Forelimb muscle (tissue), 1 donor: ENCODE measurements at places on chromosomes 12 and 14. TPM values are rescaled to one million over a fixed set of nuclear protein-coding genes. Genes with fewer than 3 reads are reported as not detected.

COX8C gene
- 0.44 TPM for polyA plus RNA-seq

GPR135 gene
- 3.2 TPM for polyA plus RNA-seq

ENO2 gene
- polyA plus RNA-seq = 6.1 TPM

TMEM119 gene
- 30.2 TPM for polyA plus RNA-seq

DNA sequence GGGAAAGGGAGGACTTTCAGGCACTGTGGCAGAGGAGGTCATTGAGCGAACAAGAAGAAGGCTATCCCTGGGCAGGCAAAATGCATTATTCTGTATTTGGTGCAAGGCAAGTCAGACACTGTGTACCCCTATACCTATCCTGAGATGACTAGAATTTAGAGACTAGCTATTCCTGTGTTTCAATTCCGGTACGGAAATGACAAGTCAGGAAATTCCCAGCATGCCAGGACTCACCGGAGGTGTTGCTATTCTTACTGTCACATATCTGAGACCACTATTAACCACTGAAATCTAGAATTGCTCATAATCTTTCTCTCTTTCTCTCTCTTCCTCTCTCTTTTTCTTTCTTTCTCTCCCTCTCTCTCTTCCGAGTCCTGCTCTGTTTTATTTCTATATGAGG is 297.1 kb downstream of the PDZRN4 start:
- DNase-seq = no peak

DNA sequence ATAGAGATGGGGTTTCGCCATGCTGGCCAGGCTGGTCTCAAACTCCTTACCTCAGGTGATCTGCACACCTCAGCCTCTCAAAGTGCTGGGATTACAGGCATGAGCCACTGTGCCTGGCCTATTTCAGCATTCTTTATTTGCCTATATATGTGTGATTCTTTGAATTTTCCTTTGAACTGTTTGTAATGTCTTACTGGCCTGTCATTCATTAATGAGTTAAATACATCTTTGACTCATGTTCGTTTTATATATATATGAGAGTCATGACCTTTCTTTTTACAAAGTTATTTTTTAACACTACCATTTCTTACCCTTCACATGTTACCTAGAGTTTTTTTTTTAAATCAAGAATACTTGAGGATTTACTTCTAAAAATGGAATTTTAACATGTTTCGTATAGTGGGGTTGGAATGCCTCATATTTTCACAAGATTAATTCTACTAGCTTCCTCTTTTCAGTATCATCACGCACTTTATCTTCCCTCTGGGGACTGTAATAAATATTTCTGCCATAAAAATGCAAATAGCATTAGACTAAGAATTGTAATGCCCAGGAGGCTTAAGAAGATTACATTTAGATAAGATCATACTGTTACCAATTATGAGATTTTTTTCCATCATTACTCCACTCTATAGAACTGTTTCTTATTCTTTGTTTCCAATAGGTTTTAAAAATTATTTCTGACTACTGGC is 66.7 kb downstream of the NTN4 start:
- DNase-seq = no peak

DNA sequence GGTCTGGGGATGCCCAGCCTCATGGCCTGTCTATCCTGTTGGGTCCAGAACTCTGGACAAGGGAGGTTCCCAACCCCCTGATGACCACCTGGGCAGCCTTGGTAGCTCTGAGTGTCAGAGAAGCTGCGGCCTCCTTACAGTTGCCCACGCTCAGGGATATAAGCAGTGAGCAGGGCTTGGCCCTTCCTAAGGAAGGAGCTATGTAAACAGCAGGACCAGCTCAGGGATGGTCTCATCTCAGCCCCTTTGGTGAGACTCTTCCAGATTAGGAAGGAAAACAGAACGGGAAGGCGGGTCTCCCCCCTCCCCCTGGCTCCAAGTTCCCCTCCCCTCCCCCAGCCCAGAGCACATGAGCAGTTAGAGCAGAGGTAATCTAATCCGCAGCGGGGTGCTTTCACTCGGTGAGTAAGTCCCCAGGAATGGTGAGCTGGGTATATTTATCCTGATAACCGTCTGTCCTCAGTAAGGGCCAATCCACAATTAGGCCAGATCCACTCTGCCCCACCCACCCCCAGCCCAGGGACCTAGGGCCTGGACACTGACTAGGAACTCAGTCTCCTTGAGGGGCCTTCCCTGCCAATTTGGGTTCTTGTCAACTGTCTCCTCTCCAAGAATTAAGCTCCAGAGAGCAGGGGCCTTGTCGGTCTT is 29.5 kb upstream of the RPLP0 start:
- DNase-seq = no peak

- DNase-seq = no peak
These were observed 38.7 kb downstream of the WIF1 start for GRCh38 chr12:65082406-65082805.

DNA sequence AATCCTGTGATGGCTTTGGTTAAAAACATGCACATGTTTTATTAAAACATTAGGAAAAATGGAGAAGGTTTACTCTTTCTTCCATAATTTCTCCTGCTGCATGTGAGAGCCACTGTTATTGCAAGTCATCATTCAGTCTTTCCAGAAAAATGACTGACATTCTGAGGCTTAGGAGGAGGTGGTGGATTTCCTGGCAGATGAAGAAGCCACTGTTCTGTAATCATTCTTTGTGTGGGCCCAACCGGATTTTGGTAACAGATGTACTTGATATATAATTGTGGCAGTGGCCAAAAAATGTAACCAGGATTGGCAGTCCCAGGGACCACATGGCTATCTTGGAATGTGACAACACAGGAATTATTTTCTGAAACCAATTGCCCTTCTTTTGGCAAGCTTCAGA is 120.2 kb downstream of the DAAM1 start:
- DNase-seq = no peak

DNA sequence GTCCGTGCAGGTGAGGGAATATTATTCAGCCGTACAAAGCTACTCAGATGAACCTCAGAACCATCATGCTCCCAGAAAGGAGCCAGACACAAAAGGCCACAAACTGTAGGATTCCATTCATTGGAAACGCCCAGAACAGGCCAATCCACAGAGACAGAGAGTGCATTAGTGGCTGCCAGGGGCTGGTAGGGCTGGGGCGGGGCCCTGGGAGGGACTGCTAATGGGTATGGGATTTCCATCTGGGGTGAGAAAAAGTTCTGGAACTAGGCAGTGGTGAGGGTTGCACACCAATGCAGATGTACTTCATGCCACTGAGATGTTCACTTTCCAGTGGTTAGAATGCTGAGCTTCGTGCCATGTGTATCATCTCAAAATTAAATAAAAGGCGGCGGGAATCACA is 101.1 kb downstream of the RFLNA start:
- no peak for DNase-seq

DNA sequence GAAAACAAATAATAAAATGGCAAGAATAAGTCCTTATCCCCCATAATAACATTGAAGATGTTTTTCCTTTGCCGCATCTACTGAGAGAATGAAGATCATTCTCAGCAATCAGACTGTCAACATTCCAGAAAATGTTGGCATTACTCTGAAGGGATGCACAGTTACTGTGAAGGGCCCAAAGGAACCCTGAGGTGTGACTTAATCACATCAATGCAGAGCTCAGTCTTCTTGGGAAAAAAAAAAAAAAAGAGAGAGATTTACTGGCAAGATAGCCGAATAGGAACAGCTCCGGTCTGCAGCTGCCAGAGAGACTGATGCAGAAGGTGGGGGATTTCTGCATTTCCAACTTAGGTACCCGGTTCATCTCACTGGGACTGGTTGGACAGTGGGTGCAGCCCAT is 41.3 kb upstream of the OR6J1 start:
- no peak for DNase-seq

GRCh38 chr12:126966498-126966897 is 1300.5 kb upstream of the TMEM132C start:
- no peak for DNase-seq

DNA sequence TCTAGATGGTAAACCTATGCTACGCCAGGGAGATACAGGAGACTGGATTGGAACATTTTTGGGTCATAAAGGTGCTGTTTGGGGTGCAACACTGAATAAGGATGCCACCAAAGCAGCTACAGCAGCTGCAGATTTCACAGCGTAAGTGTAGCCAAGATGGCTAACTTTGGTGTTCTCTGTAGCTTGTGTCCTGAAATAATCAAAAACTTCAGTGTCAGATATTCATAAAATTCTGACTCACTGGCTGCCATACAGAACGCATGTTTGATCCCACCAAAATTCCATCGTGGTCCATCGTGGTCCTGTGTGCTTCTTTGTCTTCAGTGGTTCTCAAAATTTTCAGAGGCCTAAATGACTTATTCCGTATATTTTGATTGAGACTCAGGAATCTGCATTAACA is 1.3 kb downstream of the STRAP start:
- DNase-seq = no peak

- DNase-seq = no peak
These were observed at the start of gene TMEM120B for GRCh38 chr12:121712461-121713256. Gene TMEM120B, plus strand, starts transcription at chr12:121712752. Its CDS starts 144 bp downstream, at chr12:121712896.
